ENCODE measurements at places on chromosomes 4 and X.

DNA sequence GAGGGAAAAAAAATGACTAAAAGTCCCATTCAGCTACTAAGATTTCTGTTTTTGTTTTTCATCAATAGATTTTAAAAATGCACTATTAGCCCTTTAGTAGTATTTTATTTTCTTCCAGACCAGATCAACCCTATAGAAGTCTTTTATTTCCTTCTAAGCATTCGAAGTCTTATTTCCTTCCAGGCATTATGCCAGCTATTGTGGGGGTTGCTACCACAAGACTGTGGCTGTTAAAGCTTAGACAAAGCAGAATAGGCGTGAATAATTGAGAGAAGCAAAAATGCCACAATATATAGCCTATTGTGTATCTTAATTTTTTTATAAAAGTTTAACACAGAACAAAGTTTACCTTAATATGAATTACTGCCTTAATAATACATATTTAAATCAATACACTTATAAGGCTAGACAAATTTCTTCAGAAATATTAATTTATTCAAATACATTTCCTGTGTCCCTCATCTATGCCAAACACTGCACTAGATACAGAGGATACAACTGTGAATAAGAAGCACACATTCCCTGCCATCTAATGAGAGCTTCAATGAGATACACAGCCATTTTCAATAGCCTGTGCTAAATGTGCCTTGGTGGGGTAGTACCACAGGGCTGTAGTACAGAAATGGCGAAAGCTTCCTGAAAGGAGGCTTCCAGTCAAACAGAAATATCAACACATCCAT lies 33.1 kb downstream of the SLC10A7 start:
- no peak for DNase-seq

DNA sequence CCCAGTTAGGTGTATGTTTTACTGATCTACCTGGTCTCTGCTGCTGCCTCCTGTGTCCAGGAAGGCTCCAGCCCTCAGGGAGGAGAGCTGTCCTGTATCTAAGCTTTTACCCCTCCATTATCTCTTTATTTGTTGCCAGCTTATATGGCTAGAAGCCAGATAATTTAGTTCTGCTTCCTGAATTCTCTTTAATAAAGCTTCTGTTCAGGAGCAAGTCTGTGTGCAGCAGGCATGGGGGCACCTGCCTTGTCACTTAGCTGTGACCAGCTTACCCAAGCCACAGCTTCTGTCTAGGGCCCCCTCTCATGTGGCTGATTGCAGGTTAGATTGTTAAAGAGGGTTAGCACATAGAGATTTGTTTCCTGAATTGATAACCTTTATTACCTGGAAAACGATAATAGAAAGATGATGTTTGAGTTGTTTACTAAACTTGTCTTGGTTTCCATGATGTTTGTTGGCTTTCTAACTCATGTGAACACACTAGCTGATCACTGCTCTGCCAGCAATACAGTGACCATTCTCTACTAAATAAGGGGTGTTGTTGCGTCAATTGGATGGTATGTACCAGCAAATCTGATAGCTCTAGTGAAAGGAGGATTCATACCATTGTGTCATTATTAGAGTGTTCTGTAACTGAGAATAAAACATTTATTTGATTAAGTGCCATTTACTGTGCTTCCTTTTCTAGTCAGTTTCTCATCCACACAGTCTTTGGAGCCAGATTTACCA lies 189.8 kb upstream of the ANK2 start:
- DNase-seq, result no peak

DNA sequence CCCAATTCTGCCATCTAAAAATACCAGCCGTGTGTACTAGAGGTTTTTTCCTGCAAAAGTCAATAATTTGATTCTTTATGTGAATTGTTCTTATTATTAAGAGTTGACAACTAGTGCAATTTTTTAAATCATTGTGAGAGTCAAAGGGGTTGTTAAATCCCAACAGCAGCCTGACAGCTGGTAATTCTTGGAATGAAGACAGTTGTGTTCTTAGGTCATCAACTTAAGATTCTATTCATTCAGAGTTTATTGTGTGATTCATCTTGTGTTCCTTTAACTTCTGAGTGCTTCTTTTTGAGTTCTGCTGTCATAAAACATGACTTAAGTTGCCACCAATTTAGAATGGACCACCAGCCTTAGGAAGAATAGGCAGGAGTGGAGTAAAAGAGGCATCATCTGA lies 329.0 kb downstream of the NAF1 start:
- no peak for DNase-seq

DNA sequence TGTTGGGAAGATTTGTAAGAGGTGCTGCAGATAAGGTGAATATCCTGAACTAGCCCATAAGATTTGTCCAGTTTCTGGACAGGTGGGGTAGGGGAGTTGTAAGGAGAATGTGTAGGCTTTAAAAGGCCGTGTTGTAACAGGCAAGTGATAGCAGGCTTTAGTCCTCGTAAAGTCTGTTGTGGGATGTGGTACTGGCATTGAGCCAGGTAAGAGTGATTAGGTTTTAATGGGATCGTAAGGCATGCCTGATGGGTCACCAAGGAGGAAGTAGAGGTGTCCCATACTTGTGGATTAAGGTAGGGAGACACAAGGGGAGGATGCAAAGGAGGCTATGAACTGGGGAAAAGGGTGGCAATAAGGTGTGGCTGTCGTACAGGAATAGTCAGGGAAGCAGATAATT lies 256.9 kb upstream of the DKK2 start:
- no peak for DNase-seq

GRCh38 chrX:21725496-21725895 lies 32.4 kb downstream of the SMPX start:
- DNase-seq, result no peak

All from gastrocnemius medialis (tissue), 4 donors.